ENCODE measurements at places on chromosomes 2 and 18.

DNA sequence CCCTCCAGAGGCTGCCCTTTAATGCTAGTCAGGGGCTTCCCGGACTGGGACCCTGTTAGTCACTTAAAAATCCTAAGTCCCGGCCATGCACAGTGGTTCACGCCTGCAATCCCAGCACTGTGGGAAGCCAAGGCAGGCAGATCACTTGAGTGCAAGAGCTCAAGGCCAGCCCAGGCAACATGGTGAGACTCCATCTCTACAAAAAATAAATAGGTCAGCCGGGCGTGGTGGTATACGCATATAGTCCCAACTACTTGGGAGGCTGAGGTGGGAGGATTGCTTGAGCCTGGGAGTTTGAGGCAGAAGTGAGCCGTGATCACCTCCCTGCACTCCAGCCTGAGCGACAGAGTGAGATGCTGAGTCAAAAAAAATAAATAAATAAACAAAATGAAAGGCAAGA is 17.2 kb upstream of the KCNG2 start:
- no peak for DNase-seq

DNA sequence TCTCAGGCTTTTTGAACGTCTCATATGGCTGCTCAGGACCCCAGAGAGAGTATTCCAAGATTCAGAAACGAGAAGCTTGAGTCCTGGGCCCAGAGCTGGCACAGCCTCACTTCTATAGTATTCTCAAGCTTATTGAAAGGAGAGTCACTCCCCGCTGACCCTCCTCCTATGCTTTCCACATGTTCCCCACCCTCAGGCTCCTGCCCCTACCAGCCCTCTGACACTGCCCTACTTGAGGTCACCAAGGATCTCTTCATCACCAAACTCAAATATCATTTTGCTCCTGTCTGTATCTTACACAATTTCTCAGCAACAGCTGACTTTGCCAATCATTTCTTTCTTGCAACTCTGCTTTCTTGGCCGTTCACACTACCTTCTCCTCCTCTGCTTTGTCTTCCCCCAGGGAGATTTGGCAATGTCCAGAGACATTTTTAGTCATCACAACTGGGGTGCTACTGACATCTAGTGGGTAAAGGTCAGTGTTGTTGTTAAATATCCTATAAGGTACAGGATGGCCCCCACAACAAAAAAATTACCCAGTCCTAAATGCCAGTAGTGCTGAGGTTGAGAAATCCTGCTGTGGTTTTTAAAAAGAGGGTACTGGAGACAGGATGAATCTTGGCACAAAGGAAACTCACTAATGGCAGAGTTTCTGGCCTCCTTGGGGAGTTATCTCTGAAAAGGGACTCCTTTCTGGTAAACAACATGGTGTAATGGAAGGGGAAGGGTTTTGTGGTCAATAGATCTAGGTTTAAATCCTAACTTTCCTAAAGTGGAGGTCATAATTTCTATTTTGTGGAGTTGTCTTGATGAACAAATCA is 26.9 kb upstream of the INSIG2 start:
- DNase-seq, result peak; percentile 87

DNA sequence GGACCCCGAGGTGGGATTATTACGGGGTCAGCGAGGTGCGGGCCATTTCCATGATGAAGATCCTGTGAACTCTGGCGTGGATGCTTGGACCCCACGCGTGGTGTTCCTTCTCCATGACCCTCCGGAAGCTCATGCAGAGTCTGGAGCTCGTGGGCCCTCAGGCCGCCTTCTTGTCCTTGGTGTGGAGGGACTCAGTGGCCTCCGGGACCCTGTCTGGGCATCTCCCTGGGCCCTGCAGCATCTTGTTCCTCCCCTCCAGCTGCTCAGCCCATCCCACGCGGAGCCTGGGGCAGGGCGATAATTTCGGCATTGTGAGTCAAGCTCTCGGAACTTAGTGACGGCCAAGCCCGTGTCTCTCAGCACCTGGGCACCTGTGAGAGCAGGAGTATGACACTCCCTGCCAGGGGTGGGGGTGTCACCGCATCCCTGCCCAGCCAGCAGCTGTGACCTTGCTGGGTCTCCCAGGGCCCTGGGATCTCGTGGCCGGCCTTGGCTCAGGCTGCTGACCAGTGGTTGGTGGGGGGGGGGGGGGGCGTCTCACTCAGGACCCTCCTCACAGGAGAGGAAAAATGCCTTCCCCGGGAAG is 24.6 kb downstream of the RTP5 start:
- DNase-seq, result no peak

DNA sequence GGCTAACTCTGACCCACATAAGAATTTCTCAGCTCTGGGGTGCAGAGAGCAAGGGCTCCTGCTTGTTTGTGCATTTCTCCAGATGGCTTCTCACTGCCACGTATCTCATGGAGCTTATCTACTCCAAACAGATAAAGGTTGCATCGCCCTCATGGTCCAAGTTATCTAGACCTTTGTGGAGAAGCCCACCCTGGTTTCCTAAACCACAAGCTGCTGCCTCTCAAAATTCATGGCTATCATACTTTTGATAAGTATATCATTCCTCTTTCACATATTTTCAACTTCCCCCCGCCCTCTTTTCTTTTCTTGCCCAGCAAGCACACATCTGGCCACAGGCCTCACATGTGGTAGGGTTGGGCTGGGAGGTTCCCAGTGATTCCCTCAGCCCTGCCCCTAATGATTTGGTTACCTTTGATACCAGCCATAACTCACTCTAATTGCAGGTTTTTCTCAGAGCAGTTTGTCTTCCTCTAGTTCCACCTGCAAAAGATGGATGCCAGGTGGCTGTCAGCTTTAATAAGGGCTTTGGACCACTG is 146.0 kb downstream of the RHBDD1 start:
- no peak for DNase-seq

DNA sequence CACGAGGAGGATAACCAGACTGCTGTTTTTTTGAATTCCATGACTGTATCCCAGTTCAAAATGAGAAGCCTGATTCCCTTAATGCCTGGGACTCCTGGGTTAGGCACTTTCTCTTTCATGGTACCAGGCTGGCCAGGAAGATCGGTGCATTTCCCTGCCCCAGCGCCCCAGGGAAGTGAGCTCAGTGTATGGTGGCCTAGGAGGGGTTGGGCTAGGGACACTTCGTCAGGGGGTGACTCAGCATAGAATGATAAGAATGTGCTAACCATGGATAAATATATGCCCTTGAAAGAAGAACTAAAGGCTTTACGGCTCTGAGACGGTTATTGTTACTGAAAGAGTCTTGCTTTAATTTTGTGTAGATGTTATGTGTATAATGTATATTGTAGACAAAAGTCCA is 27.5 kb upstream of the FAM237A start:
- no peak for DNase-seq

- DNase-seq, result no peak
Observed at GRCh38 chr2:235004329-235004903, 52.6 kb downstream of the SH3BP4 start.

DNA sequence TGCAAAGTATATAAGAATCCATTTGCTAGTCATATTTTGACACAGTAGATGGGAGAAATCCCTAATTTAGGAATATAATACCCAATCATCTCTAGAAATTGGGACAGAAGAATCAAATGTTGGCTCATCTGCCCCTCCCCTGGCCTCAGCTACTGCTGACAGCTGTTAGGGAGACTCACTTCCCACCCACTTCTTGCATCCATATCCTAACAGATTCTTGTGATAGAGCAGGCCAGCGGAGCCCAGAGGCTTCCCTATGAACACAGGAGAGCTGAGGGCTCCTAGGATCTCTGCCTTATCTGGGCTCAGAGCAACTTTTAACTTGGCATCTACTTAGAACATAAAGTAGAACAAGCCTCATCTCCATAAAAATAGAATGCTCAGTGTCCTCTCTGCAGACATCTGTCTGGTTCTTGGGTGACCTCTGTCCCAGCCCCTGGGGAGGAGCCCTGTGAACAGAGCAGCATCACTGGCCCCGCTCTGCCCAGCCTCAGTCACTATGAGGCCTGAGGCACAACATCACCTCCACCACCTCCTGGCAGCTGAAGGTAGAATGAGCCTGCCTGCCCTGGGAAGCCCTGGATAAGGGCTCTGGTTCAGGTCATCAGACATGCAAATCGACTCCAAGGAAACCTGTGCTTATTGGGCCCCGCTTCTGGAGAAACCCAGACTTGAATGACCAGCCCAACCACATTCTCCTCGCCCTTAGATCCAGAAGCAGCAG is 229.7 kb downstream of the ANKRD36B start:
- no peak for DNase-seq

- peak; percentile 93 for DNase-seq
Observed at GRCh38 chr2:38610851-38611801, 8.4 kb upstream of the HNRNPLL start.

DNA sequence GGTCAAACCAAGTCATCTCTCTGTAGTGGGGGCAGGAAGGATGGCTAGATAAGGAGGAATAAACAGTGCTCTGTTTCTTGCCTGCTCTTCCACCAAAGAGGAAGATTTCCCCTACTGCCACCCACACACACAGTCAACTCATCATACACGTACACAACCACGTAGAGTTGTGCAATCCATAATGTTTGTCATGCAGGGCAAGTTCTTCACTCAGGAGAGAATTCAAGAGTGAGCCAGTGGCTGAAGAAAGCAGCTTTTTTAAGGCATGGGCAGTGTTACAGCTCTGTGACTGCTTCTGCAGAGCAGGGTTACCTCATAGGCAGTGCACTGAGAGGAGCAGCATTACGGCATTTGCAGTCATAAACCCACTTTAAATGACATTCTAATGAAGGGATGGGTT is 283.0 kb downstream of the RND3 start:
- DNase-seq, result peak; percentile 29

DNA sequence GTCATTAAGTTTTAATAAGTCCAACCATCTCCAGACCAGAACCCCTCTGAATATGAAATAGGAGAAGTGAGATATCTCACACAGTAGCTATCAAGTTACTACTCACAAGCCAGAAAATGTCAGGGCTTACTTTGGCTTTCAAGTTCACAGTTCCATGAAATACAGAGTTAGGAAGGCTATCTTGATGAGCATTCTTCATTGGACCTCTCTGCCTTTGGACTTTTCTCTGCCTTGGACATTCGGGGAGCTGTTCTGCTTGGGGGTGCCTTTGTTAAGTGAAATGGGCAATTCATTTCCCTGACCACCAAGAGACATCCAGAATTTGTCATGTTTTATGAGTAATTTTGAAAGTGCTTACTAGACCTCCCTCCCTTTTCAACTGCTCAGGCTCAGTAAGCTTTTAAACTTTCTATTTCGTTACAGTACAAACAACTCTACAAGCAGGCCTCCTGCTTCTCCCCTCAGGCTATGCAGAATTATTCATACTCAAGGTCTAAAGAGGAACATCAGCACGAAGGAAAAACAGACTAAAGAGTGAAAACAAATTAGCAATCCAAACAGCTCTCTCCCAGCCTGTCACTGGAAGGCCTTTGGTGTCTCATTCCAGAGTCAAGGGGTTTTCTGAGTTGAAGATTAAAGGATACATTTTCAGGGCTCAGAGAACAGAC is 95.3 kb downstream of the MREG start:
- DNase-seq, result peak; percentile 80

GRCh38 chr2:164890544-164890943 is 48.9 kb upstream of the COBLL1 start:
- DNase-seq, result no peak

- DNase-seq, result no peak
Observed at GRCh38 chr2:183348492-183348891, 224.2 kb downstream of the NUP35 start.

GRCh38 chr18:911486-911885 is 6.8 kb downstream of the ADCYAP1 start:
- DNase-seq, result no peak

DNA sequence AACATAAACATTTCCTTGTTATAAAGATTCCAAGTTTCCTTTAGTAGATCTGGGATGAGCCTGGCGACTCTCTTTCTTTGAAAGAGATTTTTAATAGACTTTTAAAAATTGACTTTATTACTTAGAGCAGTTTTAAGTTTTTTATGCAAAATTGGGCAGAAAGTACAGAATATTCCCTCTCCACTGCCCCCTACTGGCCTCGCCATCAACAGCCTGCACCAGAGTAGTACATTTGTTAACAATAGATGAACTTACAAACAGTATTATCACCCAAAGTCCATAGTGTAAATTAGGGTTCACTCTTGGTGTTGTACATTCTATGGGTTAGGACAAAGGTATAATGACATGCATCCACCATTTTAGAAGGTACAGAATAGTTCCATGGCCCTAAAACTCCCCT is 3.9 kb downstream of the MAP3K19 start:
- peak; percentile 32 for DNase-seq

GRCh38 chr18:57353940-57354461 is 1.6 kb downstream of the ST8SIA3 start:
- DNase-seq, result peak; percentile 28

DNA sequence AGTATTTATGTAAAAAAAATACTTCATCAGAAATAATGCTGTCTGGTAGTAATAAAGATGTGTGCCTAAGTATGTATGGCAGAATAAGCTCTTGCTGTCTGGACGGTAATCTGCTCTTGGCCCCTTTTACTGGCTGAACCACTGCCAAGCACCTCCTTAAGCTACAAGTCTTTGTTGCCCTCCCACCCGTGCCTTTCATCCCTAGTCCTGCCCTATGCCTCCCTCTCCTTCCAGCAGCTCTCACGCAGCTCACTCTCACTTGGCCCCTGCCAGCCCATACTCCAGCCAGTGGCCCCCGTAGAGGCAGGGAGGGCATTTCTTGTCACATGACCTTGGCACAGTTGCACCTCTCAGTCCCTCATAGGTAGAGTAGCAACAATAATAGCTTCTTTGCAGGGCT is 54.5 kb upstream of the NPAS2 start:
- no peak for DNase-seq

DNA sequence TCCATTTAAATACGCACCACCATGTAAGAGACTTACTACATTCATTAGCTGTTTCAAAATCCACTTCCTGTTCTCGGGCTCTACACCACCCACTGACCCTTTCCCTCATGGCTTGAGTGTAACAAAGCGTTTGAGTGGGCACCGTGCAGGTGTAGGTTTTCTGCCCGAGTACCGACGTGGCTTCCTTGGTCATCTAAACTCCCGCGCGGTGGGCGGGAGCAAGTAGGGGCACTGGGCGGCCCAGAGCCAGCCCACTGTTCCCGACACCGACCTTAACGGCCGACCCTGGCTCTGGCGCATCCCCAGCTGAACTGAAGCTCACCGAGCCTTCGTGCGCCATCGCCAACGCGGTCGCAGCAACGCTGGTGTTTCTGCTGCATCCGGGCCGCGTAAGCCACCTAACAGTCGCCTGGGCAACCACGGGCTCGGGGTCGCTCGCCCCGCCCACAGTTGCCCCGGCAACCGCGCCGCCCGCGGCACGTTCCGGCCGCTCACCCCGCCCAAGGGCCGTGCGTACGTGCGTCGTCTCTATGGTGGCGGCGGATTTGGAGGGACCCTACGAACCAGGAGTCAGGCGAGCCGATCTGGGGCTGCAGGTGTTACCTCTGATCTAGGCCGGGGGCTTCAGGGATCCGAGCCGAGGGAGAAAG is at the start of the genes C2orf81 and WDR54:
Gene C2orf81 (minus strand): TSS at position 399 of the 650 bp plus-strand sequence. CDS start 59 bp downstream, at position 340.
Gene WDR54 (plus strand): TSS at position 510 of the 650 bp plus-strand sequence. CDS start 424 bp downstream, outside the sequence.
- peak; percentile 78 for DNase-seq
